ENCODE measurements at places on chromosomes 16 and 17.

DNA sequence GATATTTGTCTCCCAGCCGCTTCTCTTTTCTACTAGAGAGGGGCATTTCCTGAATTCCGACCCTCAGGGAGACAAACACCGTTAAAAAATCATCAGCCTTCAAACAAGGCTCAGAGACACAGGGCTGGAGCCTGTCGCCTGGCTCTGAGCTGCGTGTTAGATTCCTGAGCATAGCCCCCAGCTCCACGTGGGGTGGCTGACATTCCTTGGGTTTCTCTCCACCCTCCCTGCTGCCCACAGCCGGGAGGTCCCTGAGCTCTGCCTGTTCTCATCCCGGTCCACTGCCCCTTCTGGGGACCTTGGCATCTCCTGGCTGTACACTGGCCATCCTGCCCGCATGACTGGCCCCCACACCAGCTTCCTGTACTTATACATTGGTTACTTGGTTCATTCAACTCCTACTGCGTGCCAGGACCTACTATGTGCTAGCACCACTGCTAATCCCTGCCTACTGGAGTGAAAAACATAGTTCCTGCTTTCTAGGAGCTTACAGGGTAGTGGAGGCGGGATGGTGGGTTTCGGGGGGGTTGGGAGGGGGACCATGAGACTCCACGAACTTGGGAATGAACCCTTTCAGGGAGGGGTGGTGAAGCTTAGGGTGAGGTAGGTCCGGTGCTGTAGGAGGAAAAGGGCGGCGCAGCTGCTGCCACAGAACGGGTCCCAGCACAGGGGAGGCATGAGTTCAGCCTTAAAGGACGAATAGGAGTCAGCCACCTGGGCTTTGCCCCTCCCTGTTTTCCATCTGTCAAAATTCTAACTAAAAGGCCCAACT lies 52.1 kb upstream of the TMEM132E start:
- no peak for DNase-seq

DNA sequence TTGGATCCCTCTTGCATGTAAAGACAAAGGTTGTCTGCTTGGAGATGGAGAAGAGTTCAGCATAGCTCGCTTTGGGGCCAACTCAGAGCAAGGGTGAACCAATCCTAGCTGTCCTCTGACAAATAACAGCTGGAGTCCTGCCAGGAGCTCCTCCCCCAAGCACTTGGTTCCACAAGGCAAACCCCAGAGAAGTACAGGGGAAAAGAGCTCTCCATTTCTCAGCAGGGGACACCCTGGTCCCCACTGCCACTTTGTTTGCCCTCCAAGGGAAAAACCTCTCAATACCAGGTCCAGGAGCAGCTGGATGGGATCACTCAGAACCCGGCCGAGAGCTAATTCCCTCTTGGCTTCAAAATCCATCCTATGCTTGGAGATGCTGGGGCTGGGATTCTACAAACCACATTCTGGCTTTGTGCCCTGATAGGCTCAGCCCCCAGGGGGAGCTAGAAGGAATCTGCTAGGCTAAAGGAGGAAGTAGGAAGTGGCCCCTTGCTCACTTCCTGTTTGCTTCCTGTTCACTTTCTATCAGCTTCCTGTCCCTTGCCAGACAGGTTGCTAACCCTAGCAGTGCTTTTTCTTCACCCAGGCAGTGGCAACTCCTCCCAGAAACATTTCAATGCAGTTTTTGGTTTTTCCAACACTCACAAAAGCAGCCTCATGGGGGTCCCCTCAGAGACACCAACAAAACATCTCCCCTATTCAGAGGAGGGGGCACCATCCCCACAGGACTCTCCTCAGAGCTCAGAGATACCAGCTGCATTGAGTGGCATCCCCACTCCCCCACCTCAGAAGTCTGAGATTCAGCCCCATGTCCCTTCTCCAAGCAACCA lies 30.7 kb downstream of the CDRT4 start:
- no peak for DNase-seq

- DNase-seq = peak; percentile 25
Measured at GRCh38 chr16:79169239-79169638, 431.3 kb downstream of the MAF start.

GRCh38 chr16:85392756-85393673 lies 220.1 kb upstream of the GSE1 start:
- DNase-seq = no peak

DNA sequence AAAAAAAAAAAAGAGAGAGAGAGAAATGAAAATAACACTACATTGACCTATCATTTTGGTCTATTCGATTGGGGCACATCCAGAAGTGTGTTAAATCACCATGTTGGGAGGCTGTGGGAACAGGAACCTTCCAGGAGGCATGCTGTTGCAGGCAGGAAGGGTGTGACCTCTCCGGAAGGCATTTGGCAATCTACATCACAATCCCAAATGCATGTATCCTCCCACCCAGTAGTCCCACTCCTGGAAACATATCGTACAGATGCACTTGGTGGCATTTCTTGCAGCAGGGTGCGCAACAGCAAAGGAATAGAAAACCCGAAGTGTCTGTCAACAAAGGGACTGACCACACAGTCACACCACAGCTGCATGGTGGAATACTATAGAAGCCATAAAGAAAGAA lies 7.9 kb downstream of the PLLP start:
- DNase-seq = no peak

GRCh38 chr16:80993834-80994233 lies 12.9 kb downstream of the CMC2 start:
- no peak for DNase-seq

DNA sequence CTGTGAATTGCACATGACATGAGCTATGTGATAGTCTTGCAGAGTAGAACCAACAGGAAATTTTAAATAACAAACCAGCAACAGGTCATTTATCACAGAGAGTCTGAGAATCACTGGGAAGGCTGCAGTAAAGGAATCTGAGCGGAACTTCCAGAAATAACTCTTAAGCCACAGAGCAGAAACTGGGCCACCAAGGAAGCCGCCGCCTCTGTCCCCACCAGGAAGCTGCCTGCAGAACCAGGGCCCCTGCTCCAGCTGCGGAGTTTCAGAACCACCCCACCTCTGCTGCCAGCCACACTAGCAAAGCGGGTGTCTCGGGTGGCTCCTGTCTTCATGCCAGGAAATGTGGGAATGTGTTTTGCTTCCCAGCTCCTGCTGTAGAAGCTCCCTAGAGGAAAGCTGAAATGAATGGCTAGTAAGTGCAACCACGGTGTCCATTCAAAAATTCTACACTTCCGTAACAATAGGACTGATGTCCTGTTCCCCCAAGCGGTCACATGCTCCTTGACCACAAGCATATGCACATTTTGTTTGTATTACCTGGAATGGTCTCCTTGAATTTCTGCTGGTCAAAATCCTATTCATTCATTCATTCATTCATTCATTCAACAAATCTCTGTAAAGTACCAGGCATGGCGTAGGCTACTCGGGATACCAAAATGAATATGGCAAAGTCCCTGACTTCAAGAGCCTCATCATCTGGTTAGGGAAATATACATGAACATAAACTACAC lies 7.7 kb upstream of the ITPRIPL2 start:
- no peak for DNase-seq

DNA sequence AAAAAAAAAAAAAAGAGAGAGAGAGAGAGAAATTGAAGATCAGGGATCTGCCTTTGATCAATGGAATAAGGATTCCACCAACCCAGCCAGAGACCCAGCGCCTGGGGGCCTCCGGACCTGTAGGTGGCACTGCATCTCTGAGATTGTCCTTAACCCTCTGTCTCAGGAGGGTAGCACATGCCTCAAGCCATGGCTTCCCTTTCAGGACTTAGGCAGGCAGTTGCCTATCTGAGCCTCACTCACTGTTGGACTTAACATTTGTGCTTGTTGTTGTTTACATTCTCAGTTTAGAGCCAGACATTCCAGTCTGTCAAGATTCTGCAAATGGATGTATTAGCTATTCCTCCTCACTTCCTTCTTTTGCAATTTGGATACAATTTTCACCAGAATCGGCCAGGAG lies 5.1 kb upstream of the SCNN1B start:
- no peak for DNase-seq

DNA sequence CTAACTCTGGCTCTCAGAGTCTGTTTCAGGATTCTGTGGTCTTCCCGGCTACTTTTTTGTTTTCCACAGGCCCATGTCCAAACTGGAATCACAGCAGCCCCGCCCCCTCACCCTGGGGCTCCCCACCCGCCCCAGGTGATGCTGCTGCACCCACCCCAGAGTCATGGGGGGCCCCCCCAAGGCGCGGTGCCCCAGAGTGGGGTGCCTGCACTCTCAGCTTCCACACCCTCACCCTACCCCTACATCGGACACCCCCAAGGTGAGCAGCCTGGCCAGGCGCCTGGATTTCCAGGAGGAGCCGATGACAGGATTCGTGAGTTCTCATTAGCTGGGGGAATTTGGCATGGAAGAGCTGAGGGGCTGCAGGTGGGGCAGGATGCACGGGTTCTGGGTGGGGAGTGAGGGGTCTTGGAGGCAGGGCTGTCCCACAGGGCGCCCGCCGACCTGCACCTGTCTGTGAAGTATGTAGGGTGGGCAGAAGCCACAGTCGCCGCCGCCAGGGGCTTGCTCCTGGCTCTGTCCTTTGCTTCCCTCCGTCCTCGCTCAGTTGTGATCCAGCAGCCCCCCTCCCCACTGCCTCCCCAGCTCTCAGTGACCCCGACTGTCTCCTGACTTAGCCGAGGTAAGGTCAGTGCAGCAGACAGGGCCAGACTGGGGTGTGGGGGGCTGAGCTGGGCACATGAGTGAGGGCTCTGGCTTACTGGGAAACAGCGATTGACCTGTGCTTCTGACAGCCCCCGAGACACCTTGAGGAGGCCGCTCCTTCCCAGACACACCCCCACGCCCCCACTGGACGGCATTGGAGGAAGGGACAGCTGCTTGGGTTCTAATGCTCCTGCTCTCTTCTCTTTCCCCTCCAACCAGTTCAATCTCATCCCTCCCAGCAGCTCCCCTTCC lies 10.0 kb downstream of the TUFM start:
- no peak for DNase-seq

DNA sequence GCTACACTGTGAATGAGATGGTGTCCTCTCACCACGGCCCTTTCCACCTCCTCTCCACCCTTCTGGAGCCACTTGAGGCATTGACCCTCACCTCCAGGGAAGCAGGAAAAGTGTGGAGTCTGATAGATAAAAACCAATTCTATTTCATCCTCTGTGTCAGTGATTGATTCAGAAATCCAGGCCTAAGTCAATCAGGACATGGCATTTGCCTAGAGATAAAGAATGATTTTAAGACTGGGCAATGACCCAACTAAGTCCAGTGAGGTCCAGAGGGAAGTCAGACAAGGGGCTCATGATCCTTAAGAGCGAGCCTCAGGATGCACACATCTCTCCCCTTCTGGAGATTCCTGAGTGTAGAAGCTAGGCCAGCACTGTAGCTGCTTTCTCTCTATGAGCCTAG lies 41.1 kb upstream of the TNRC6A start:
- DNase-seq = no peak

- DNase-seq = no peak
Measured at GRCh38 chr16:17510567-17510966, 39.8 kb upstream of the XYLT1 start.

DNA sequence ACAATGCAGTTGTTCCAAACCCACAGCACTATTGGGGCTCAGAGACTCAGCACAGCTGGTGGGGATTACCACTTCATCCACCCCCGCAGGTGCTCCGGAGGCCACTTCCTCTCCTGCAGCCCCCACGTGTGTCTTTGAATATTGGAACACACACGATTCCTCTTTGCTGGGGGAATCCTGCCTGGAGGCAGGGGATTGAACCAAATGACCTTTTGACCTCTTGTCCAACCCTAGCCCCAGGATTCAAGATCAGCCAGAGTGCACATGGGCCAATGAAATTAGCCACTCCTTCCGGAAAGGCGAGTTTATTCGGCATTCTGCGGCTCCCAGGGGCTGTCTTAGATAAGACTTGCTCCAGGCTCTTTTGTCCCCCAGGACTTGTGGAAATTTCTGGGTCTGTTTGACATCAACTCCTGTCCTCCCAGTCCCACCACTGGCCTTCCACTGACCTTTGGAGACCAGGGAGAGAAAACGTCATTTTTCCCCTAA lies 350.2 kb downstream of the FOXL1 start:
- no peak for DNase-seq

All from hindlimb muscle (tissue), 1 donor.